ENCODE measurements at places on chromosomes 3 and 15.

DNA sequence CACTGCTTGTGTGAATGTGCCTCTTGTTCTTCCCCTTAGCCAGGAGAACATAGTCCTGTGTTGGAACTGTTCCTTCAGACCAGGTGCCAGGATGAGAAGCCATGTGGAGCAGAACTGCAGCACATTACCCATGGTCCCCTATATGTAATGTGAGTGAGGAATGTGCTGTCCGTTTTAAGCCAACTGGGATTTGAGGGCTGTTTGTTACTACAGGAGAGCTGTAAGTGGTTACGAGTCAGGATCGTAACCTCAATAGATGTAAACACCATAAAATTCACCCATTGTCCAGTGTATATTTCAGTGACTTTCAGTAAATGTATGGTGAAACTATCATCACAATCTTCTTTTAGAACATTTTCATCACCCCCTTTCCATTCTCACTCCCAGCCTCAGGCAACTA lies 10.1 kb upstream of the SCAP start:
- DNase-seq, result no peak

DNA sequence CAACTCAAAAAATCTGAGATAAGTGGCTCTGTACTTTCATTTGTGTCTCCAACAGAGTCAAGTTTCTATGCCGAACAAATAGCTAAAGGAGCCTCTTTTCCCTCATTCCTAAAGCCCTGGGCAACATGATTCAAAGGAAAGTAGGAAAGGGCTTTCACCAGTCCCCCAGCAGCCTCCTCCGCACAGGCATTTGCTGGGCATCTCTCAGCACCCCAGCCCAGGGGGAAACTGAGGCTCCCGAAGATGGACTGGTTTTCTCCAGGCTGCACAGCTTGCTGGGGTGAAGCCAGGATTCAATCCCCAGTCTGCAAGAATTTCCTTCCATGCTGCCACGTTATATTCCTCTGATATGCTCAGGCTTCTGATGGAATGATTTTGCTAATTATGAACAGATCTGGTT lies 163.8 kb downstream of the OCA2 start:
- DNase-seq, result no peak

DNA sequence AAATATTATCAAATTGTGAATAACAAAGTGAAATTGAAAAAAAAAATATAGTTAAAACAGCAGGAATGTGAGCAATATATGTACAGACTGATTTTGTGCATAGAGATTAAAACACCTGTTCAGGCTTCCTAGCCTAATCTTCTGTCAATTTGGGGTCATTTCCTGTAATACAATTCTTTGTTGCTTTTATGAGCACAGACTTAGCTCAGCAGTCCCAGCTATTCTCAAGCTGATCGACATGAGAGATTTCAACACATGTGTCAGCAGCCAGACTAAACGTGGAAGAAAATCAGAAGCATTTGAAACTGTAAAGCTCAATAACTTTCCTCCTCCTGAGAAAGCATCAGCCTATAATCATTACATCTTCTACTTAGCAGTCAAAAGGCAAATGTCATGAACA lies 1.6 kb upstream of the FHIT start:
- no peak for DNase-seq

DNA sequence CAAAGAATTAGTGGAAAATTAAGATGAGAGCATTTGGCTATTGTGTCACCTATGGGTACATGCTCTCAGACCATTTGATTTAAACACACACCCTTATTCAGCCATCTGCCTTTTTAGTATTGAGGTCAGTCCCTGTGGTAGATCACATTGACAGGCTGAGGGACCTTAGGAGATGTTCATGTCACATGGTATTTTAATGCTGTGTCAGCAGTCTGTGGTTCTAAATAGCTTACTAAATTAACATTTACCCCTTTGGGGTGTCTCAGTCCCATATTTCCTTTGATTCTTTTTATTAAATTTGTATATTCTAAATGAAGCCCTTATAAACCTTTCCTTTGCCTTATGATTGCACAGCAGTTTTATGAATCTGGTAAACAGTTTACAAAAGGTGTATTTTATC lies 2.3 kb downstream of the RBM5 start:
- no peak for DNase-seq

- DNase-seq, result no peak
These were observed 7.3 kb upstream of the MCCC1 start for GRCh38 chr3:183106635-183107034.

- no peak for DNase-seq
These were observed 941 bp downstream of the ZBED2 start for GRCh38 chr3:111594205-111594604.
